ENCODE measurements at places on chromosomes 12 and 14.

DNA sequence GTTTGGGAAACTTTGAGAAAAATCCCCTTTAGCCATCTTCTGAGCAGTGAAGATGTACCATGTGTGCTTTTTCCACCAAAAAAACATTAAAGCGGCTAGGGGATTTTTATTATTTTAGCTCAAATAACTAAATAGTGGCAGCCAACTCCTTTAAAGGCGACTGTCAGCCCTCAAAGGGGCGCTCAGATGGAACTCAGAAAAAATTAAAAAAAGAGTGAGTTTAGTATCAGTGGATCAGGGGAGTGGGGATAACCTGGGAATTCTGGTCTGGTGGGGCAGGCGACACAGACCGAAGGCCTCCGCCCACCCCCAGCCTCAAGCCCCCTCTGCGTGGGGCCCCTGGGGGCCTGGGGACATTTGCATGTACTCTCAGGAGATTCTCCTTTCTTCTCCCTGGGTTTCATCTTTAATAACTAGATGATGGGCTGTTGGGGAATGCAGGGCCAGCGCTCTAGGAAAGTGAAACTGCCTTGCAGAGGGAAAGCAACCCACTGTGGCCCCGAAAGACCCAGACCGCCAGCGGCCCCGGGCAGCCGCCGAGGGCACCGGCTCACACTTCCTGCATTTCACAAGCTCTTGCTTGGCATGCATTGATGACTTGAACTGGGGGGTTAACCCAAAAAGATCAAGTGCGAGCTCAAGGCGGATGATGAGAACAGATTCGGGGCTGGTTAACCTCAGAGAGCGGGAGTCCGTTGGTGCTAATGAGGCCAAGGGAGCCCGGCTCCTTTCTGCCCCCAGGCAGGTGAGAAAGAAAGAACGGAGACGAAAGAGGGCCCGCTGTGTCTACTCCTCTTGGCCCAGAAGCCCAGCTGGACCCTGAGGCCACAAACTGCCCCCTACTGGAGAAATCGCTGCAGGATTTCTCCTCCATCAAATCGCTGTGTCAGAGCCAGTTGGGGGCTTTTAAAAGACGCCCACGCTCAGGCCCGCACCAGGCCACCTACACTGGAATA, 7.3 kb upstream of the BATF start:
- no peak for DNase-seq

DNA sequence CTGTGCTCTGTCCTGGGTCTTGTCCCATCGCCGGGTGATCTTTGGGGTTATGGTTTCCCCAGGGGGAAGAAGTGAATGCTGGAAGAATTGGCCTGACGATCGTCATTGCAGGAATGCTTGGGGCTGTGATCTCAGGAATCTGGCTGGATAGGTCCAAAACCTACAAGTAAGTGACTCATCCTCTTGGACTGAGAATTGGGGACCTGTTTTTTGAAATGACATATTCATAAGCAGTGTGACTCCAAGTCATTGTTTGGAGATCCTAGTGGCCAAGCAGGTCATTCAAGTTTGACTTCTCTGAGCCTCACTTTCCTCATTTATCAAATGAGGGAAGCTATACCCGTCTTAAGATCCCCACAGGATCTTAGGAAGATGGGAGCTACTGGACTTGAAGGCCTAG, 25.8 kb downstream of the ERG28 start:
- no peak for DNase-seq

DNA sequence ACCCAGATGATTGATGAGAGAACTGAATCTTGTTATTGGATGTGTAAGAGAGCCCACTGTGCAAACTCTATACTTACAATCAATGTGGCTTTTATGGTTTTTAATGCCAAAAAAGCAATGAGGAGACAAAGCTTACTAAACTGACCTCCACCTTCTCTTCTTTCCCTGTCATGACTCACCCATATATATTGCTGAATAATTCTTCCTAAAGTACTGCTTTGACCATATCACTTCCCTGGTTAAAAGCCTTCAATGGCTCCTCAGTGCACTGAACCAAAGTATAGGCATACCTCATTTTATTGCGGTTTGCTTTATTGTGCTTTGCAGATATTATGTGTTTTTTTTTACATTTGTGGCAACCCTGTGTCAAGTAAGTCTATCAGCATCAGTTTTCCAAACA, 138.4 kb upstream of the PELI2 start:
- DNase-seq = no peak

- no peak for DNase-seq
These were observed 33.6 kb upstream of the WNK1 start for GRCh38 chr12:718756-719102.

DNA sequence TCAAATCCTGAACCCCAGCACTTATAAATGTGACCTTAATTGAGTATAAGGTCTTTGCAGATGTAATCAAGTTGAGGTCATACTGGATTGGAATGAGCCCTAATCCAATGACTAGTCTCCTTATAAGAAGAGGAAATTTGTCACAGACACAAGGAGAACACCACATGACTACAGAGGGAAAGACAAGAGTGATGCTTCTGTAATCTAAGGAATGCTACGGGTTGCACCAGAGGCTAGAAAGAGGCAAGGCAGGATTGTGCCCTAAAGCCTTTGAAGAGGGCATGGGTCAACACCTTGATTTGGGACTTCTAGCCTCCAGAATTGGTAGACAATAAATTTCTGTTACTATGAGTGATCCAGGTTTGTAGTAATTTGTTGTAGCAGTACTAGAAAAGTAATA, 135.0 kb downstream of the FOXG1 start:
- DNase-seq = no peak

- no peak for DNase-seq
These were observed 17.5 kb downstream of the KNTC1 start for GRCh38 chr12:122544537-122544936.

DNA sequence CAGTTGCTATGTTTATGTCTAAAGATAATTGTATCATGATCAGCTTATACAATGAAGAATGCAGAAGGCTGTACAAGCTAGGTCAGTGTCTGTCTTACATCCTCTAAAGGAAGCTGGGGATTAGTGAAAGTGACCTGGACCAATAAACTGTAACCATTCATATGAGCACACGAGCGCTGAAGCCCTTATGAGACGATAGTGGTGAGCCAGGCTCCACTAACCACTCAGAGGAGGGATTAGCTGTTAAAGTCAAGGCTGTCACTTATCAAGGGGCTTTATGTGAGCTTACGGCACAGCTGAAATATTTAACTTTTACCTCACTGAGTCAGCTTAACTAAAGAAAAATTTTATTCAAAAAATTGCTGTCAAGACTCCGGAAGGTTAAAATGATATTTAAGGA, 30.3 kb downstream of the NDUFA12 start:
- no peak for DNase-seq

DNA sequence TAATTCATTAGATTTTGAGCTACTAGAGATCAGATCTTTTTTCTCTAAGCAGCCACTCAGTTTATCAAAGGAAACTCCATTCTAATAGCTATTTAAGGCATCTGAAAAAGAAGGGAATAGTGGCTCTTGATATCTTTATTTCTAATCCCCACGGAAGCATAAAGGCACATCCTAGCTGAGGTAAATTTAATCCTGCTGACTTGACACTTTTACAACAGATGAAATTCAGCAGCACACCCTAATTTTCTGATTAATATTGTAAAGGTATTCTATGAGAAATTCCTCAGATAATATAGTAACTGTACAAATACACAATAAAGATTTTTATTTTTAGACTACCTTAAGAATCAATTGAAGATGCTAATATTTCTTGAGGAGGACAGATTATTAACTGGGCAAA, 916.4 kb downstream of the TMTC2 start:
- DNase-seq = no peak

GRCh38 chr14:24051176-24051788, 527 bp upstream of the CARMIL3 start:
- DNase-seq = no peak

GRCh38 chr12:108312693-108313189, 26.4 kb downstream of the CMKLR1 start:
- no peak for DNase-seq

DNA sequence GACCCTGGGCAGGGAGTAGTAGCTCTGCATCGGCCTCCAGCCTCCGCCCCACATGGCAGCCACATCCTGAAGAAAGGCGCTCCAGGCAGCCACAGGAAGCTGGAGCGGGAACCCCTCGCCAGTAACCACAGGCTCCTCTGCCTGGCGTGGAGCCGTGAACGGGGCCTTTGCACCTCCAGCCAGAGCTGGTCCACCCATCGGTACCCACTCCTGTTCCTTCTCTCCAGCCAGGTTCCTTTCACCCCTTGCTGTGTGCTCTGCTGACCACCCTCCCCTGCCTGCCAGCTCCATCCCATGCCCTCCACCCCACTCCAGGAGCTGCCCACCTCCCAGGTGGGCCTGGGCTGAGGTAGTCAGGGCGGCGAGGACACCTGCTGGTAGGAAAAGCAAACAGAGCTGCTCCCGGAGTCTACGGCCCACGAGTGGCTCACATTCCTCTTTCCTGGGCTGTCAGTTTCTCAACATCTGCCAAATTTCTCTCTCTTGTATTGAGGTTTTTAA, 2.7 kb downstream of the TGFB3 start:
- DNase-seq = no peak

DNA sequence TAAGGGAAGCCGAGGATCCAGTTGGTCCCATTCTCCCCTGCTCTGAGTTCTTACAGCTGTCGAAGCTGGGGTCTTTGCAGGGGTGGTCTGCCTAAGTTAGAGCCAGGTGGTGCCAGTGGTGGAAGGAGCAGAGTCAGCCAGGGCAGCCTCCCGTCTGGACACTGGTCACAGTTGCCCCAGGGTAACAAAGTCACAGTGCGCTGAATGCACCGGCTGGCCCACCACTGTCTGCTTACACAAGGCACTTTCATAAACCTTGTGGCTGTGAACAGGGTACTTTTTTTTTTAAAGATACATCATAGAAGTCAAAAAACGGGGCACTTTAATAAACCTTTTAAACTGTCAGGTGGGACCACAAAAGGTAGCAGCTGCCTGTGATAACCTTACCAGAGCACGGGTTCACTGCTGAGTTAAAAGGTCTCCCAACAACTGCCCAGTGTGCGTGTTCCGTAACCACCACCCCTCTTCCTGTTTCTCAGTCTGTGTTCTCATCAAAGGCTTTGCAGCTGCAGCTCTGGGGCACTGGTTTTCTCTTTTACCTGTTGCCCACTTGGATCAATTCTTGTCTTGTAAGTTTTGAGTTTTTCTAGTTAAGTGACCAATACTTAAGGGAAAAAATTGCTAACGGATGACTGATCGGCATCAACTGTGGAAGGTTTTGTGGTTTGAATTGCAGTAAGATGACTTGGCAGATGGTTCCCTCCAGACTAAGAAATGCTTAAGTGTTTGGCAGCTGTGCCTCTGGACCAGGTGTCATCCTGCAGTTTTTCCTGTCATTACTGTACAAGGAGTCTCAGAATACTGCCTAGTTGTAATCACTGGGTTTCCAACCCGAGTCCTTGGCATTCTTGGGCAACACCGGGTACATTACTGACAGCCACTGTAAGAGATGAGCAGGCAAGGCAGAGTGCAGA, 55.9 kb downstream of the DYNC1H1 start:
- no peak for DNase-seq

GRCh38 chr14:75223664-75224154, 47.3 kb upstream of the TMED10 start:
- DNase-seq = no peak

- no peak for DNase-seq
These were observed 1.7 kb downstream of the USP44 start for GRCh38 chr12:95549392-95550084.

- no peak for DNase-seq
These were observed 186.1 kb downstream of the CAND1 start for GRCh38 chr12:67455236-67455635.

DNA sequence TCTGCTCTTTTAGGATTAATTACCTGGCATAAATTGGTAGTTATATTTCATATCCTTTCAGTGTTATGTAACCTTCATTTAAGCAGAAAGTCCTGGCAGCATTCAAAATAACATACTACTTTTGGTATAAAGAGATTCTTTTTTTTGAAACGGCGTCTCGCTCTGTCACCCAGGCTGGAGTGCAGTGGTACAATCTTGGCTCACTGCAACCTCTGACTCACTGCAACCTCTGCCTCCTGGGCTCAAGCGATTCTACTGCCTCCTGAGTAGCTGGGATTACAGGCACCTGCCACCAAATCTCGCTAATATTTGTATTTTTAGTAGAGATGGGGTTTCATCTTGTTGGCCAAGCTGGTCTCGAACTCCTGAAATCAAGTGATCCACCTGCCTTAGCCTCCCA, 9.2 kb downstream of the KTN1 start:
- no peak for DNase-seq

GRCh38 chr14:55731881-55732498, 152.0 kb downstream of the KTN1 start:
- no peak for DNase-seq

DNA sequence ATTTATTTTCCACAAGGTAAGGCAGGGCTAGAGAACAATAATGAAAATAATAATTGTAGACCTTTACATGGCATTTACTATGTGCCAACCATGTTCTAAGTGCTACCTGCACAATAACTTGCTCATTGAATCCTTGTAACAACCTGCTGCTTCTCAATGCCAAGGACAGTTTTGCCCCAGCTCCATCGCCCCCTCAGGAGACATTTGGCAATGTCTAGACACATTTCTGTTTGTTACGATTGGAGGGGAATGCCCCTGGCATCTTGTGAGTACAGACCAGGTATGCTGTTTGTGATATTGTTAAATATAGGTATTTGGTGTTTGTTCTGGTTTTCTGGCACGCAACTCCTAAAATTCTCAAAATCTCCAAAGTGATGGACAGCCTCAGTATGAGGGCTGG, 8.1 kb upstream of the ATXN2 start:
- DNase-seq = no peak

GRCh38 chr12:47846294-47846996, 26.7 kb upstream of the HDAC7 start:
- no peak for DNase-seq

DNA sequence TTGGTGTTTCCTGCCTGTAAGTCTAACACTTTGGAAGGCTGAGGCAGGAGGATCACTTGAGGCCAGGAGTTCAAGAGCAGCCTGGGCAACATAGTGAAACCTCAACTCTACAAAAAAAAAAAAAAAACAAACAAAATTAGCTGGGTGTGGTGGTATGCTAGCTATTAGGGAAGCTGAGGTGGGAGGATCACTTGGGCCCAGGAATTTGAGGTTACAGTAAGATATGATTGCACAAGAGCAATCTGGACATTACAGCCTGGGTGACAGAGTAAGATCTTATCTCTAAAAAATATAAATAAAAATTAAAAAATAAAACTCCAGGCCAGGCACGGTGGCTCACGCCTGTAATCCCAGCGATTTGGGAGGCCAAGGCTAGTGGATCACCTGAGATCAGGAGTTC, 39.8 kb upstream of the CMKLR1 start:
- DNase-seq = no peak
